ENCODE measurements at places on chromosomes 1 and 21.

GRCh38 chr1:241627453-241628259 is 12.5 kb downstream of the CHML start:
- DNase-seq: peak; percentile 80

- DNase-seq: peak; percentile 34
Measured at GRCh38 chr1:233327651-233328141, at the start of gene MAP3K21. TSS of gene MAP3K21 (plus strand) at chr1:233327724. CDS start at chr1:233328029, 305 bp downstream.

GRCh38 chr21:20703112-20703767 is 295.0 kb upstream of the NCAM2 start:
- no peak for DNase-seq

GRCh38 chr1:198754670-198755069 is 115.8 kb downstream of the PTPRC start:
- no peak for DNase-seq

- no peak for DNase-seq
Measured at GRCh38 chr1:30936541-30937171, 28.1 kb upstream of the SDC3 start.

- no peak for DNase-seq
Measured at GRCh38 chr1:176111835-176112234, 95.3 kb downstream of the COP1 start.

DNA sequence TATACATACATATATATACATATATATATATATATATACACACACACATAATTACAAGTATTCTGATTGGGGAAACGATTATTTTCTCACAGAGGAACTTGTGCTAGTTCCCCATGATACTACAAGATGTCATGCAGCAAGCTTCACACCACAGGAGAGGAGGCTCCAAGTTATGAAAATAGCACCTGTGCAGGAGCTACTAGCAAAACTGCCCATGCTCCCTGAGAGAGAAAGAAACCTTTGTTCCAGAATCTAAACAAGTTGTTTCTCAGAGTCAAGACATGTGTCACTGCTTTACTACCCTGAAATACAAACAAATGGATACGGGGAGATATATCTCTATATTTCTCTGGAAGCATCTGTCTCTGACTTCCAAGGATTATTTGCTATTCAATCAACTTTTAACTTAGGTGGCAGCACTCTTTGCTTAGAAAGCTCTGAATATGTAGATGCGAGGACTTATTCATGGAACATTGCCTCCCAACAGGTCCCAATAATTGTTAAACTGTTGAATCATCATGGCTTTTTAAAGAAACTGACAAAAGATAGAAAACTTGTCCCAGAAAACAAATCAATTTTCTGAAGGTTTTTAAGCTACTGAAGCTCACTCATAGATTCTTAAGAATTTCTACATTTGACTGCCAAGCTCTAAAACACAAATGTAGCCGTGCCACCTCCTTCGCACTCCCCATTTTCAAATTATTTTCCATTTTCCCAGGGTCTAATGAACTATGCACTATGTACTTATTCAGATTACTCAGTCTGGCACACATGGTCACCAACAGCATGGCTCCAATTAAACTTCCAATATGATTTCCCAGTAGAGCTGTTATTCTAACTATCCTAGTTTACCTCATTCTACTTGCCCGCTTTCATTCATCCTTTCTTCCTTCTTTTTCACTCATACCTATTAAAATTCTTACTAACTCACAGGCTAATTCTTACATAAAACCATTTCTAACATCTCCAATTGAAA is 929.1 kb downstream of the LTN1 start:
- no peak for DNase-seq

DNA sequence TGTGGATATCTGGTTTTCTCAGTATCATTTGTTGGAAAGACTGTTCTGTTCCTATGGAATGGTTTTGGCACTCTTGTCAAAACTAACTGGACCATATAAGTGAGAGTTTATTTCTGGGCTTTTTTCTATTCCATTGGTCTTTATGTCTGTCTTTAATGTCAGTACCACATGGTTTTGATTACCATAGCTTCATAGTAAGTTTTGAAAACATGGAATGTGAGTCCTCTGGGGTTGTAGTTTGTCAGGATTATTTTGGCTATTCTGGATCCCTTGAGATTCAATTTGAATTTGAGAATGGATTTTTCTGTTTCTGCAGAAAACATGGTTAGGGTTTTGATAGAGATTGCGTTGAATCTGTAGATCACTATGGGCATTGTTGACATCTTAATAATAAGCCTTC is 107.9 kb downstream of the ZFYVE9 start:
- no peak for DNase-seq

Measured in adipocyte (in vitro differentiated cells).